ENCODE measurements at places on chromosomes 16 and 17. TPM values are rescaled to one million over a fixed set of nuclear protein-coding genes. Genes with fewer than 3 reads are reported as not detected.

DNA sequence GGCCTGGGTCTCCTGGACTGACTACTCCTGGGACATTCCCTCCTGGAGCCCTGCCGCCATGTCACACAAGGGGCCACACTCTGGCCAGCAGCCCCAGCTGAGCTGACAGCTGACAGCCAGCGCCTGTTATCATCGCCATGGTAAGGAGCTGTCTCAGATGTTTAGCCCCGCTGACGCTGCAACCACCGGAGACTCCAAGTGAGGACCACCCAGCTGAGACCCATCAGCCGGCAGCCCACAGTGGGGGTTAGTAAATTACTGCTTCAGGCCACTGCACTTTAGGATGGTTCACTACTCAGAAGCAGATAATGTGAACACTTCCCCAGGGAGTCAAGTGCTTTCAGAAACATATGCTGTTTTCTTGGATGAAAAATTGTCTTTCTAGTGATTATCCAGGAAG, 14.6 kb upstream of the SPHK1 start:
- H3K36me3 ChIP-seq = no peaks in the 10 kb centered on the region
- H3K4me1 ChIP-seq = no peaks in the 10 kb centered on the region
- peak overlapping the region; percentile 45 for H3K27ac ChIP-seq
- H3K27me3 ChIP-seq = no peaks in the 10 kb centered on the region

ACSM3 gene
- total RNA-seq = not detected

KRT222 gene
- 0.50 TPM for total RNA-seq

- H3K4me3 ChIP-seq = no peak overlapping the region
- no peaks in the 10 kb centered on the region for H3K4me1 ChIP-seq
- H3K27me3 ChIP-seq = no peaks in the 10 kb centered on the region
- H3K36me3 ChIP-seq = no peaks in the 10 kb centered on the region
Observed at GRCh38 chr17:56480501-56480900, 113.0 kb upstream of the NOG start.

HSD11B2 gene
- 10.1 TPM for total RNA-seq

DNA sequence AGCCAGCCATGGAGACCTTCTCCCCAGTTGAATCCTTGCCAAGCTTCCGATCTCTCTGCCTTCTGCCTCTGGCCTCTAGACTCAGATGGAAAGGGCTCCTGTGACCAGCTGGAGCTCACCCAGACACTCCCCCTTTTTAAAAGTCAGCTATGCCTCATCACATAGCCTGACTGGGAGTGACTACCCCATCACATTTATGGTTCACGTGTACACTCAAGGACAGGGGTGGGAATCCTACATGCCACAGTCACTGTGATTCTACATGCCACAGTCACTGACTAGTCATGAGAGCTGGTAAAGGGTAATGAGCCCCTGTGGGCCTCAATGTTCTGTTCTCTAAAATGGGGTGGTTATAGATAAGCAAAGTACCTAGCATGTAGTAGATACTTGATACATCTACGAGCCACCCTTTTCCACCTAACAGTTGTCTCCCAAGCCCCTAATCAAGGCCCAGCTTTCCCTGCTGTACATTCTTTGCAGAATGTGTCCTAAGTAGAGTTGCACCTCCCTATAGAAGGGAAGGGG, 85.1 kb downstream of the RGS9 start:
- no peak overlapping the region for H3K27ac ChIP-seq
- no peak for DNase-seq
- no peak overlapping the region for H3K4me3 ChIP-seq
- H3K27me3 ChIP-seq = no peaks in the 10 kb centered on the region

CLDN7 gene
- total RNA-seq = 135 TPM
